ENCODE measurements at places on chromosomes 1 and 21.

DNA sequence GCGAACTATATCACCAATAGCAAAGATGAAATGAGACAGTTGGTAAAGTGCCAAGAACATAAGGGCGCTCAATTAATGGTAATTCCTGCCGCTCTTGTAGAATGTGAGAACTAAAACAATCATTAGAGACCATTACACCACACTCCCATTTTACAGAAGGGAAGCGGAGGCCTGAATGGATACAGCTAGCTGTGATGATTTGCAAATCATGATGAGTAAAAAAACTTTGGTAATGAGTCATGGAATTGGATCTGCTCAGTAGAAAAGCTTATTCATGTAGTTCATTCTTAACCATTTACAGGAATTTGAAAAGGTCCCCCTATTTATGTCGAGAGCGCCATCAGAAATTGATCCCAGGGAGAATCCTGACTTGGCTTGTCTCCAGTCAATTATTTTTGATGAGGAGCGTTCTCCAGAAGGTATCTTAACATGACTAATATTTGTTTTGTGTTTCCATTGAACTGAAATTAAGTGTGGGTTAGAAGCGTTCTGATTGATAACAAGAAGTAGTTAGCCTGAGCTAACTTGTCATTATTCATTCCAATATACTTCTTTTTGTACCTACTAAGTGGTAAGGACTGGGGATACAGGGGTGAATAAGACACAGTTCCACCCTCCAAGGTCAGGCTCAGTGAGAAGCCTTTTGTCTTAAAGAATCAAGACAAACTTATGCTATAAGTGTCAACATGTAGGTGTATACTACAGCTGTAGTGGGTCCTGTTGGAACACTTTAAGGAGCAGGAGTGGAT is 812 bp downstream of the TTC4 start:
- DNase-seq = no peak

DNA sequence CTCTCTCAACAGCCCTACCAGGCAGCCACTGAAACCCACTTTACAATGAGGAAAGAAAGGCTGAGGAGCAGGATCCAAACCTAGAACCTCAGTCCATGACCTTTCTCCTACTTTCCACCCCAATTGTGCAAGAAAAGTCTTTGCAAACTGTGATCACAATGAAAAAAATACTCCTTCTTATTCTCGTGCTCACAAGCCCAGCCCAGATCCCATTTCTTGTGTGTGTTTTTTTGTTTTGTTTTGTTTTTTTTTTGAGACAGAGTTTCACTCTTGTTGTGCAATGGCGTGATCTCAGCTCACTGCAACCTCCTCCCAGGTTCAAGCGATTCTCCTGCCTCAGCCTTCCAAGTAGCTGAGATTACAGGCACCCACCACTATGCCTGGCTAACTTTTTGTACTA is 97.7 kb downstream of the CRYAA start:
- peak; percentile 45 for DNase-seq

- no peak for DNase-seq
These were observed 37.2 kb downstream of the DSCAM start for GRCh38 chr21:40809673-40810197.

- DNase-seq = no peak
These were observed 834.3 kb downstream of the KCNT2 start for GRCh38 chr1:195773931-195774330.

DNA sequence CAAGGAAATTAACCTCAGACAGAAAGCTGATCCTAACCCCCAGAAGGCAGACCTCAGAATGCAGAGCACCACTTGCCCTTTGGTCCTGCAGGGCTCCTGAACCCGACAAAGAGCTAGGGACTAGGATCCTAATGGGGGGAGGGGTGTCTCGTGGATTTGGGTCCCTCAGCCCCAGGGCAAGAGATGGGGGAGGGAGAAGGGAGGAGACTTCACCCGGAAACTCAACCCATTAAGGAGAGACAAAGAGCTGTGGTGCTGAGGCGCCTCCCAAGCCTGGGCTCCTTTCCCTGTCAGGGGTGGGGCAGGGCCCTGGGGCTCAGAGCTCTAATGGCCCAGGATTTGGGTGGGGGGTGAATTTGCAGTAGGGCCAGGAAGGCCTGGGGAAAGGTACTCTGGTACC is 2.9 kb downstream of the NECTIN4 start:
- DNase-seq = no peak

- DNase-seq = no peak
These were observed 89.4 kb downstream of the TBX15 start for GRCh38 chr1:118898712-118899111.

- no peak for DNase-seq
These were observed 569.0 kb downstream of the SMYD3 start for GRCh38 chr1:245938046-245938435.

DNA sequence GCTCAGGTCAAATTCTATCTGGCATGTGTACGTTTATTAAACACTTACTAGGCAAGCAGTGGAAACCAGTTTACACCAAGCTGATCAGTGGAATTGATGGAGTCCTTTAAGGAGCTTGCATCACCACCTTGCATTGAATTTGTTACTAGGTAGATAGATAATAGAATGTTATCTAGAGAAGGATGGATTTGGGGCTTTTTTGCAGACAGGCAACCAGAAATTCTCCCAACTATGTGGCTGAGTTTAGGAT is 44.9 kb downstream of the HHAT start:
- DNase-seq = no peak

- peak; percentile 78 for DNase-seq
These were observed 411 bp downstream of the FAM229A start for GRCh38 chr1:32361674-32362473.

GRCh38 chr1:171220081-171220420 is 28.2 kb upstream of the FMO1 start:
- DNase-seq = no peak

DNA sequence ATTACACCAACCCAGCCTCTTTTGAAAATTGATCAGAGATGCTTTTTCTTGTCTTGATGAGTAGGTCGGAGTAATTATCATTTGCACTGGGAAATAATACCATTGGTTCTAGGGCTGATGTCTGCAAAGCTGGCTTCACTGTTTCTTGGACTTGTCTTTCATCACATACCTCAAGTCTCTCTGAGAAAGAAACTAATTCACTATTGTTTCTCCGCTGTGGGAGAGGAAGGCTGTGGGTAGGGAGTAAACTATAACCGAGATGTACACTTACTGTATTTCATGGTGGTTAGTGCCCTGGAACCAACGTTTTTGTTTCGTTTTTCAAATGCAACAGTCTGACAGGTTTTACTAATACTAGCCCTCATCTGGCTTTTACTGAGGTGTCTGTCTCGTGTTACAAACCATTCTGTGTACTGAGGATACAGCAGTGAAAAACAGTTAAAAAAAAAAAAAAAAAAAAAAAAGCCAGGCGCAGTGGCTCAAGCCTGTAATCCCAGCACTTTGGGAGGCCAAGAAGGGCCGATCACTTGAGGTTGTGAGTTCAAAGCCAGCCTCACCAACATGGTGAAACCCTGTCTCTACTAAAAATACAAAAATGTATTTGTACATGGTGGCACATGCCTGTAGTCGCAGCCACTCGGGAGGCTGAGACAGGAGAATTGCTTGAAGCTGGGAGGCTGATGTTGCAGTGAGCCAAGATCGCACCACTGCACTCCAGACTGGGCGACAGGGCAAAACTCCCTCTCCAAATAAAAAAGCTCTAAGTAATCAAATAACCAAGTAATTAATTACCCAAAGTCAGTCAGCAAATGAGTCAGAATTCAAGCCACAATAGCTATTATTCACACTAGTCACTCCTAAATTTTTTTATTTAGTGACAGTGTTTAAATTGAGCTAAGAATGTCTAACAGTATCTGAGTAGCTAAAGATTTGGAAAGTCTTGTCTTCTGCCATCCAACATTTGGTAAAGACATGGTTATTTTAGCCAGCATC is 23.3 kb downstream of the TOMM20 start:
- DNase-seq = no peak

DNA sequence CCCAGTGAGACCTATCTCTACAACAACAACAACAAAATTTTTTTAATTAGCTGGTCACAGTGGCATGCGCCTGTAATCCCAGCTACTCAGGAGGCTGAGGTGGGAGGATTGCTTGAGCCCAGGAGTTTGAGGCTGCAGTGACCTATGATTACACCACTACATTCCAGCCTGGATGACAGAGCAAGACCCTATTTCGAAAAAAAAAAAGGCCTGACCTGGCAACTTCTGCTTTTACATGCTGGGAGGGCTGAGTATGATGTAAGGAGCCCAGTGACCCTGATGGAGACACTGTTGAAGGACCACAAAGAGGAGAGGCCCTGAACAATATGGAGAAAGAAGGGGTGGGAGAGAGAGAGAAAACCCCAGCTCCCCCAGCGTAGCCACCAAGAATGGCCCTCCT is 9.2 kb upstream of the VPS26C start:
- no peak for DNase-seq

DNA sequence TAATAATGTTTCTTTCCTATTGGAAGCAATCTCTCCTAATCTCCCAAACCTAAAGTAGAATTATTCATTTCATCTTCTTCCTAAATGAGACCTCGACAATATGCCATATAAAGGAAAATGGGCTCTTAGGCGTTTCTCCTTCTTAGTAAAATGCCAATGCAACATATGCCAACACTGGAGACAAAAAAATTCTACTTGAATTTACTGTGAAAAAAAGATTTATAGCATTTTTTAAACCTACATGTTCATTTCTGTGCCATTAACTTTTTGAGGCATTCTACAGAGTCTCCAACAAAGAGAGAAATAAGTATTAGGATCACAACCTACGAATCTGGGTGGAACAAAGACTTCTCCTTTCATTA is 1.3 kb downstream of the WDR47 start:
- DNase-seq = no peak

- no peak for DNase-seq
These were observed 284.0 kb downstream of the RPS6KC1 start for GRCh38 chr1:213335084-213335483.

DNA sequence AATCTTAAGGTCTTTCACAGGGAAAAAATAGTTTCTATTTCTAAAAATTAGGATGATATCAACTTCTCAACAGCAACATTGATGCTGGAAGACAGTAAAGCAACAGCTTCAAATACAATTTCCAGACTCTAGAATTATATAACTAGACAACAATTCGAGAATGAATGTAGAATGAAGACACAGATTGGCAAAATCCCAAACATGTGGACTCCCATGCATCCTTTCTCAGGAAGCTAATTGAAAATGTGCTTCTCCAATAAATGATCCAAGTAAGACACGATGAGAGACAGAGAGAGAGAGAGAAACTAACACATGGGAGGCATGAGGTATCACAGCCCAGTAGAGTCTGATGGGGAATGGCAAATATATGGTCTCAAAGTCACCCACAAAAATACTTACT is 21.5 kb upstream of the SIM2 start:
- DNase-seq = no peak

- no peak for DNase-seq
These were observed 18.1 kb upstream of the RBM15 start for GRCh38 chr1:110321045-110321444.

DNA sequence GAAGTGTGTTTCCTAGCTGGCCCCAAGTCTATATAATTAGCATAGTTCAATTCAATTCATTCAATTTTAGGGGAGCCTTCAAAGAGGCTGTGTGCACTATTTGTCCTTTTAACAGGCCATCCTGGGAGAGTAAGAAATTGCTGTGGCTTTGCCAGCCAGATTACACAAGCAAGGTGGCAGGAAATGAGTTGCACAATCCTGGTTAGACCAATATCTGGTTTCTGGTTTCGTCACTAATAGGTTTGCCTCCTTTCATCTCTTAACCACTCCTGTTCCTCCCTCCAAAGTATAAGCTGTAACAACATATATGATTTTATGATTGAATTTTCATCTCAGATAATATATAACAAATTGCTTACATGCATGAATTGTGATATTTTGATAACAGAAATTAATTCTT is 84.1 kb upstream of the NEGR1 start:
- DNase-seq = peak; percentile 41

DNA sequence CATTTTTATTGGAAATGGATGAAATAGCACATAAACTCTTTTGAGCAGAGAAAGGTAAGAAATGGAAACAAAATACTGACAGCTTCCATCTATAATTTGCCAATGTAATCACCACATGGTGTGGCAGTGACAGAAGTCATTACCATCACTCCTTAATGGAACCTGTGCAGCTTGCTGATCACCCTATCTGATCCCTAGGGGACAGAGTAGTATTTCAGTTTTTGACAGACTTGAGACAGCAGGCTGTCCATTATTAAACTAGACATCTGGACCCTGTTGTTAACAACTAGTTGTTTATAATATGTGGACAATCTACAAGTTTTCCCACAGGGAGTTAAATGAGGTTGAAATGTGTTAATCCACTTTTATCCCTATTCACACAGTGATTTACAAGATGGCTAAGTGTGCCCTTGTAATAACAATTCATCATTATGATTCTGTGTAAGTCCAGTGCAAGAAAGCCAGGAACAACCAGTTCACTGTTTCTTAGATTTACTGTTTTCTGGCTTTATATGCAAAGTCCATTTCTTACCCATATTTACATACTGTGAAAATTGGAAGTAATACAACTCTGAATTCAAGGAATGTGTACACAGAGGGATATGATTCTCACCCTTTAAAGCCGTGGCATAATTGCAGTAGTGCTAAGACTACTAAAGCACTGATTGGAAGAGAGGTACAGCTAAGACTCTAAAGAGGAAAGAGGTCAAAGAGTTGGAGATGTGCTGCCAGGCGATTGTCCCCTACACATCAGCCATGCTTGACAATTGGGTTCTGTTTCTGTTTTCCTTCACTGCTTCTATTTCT is 9.1 kb downstream of the KCNT2 start:
- no peak for DNase-seq

DNA sequence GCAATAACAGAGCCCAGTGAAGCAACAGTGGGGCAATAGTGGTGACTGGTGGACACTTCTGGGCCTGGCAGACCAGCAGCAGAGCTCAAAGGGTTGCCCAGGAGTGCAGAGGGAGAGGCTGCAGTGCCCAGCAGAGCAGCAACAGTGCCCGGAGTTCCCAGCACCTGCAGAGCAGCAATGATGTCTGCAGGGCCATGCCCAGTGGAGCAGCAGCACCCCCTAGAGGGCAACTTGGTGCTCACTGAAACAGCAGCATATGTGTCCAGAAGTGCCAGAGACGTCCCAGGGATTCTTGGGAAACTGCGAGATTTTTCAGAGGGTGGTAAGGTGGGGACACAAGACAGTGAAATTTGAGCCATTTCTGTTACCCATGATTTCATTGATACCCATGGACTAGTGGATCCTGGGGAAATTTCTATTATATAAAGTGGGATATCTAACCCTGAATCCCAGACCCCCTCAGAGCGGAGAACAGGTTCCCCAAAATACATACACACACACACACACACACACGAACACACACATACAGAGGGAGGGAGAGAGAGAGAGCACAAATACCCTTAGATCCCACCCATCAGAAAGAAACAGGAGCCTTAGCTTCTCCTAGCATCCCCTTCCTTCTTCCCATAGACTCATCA is 156.9 kb upstream of the GJB5 start:
- peak; percentile 60 for DNase-seq

DNA sequence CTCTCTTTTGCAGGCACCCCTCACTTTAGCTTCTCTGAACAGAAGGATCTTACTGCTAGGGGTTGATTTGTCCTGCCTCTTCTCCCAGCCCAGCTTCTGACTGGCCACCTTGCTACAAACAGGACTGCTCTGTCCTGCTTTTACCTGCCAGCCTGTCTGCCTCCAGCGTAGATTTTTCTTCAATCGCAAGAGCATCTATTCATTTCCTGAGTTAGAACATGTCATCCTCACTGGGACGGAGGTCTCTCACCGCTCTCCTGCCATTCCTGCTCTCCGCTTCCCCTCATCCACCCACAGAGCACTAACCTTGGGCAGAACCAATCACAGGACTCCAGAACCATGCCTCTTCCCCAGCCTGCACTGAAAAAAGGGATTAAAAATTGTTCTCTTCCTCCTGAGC is 3.5 kb upstream of the ATP1B1 start:
- DNase-seq = no peak

All from psoas muscle (tissue), 8 donors.